K562 (cell line): ENCODE measurements at places on chromosomes 2 and 18.

DNA sequence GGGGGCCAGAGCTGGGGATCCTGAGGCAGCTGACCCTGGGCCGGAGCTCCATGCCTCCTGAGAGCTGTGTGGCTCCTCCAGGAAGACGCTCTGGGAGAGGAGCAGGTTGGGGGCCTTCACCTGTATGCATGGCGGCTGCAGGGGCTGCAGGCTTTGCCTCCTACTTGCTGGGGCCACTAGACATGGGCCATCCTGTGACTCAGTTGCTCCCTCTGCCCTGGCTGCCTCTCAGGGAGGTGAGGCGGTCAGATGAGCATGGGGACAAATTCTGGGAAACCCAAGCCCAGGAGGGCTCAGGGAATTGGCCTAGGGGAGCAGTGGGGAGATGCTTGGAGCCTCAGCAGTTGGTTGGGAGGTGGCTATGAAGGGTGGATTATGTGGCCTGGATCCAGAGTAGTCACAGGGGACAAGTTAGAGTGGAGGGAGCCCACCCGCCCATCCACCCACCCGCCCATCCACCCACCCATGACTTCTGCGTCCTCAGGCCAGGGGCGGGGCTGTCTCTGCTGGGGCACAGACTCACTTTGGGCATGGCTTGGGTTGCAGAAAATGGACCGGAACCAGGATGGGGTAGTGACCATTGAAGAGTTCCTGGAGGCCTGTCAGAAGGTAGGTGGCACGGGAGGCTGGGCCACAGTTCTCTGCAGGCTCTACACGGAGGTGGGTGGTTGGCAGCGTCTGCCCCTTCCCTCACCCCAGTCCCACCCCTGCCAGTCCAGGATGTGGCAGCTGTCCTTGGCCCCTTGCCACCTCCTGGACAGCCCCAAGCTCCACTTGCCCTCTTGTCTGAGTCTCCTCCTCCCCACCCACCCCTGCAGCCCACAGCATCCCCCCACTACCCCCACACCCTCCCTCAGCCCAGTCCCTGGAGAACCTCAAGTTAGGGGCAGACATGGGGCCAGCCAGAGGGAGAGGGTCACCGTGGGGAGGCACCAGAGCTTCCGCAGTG is 19.5 kb upstream of the FAHD2A start:
- DNase-seq, result no peak

- peak; percentile 56 for DNase-seq
Measured at GRCh38 chr2:238240757-238241711, 1.2 kb upstream of the HES6 start.

DNA sequence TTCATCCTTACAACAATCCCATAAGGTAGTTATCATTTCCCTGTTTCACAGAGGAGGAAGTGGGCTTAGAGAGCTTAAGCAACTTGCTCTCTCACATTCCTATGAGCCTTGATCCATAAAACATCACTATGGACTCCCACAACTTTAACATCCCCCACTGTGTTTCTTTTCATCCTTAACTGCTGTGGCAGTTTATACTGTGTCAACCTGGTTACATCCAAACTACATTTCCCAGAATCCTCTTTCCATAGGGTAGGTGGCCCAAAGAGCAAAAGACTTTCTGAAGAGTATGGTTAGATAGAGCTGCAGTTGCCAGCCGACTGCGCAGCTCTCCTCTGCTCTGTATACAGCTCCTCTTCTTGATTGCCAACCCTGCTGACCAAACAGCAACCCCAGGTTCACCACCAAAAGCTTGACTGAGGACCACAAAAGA is 22.5 kb downstream of the MAP3K2 start:
- DNase-seq, result no peak

GRCh38 chr18:44679056-44679913 is 1.4 kb upstream of the SETBP1 start:
- peak; percentile 79 for DNase-seq

DNA sequence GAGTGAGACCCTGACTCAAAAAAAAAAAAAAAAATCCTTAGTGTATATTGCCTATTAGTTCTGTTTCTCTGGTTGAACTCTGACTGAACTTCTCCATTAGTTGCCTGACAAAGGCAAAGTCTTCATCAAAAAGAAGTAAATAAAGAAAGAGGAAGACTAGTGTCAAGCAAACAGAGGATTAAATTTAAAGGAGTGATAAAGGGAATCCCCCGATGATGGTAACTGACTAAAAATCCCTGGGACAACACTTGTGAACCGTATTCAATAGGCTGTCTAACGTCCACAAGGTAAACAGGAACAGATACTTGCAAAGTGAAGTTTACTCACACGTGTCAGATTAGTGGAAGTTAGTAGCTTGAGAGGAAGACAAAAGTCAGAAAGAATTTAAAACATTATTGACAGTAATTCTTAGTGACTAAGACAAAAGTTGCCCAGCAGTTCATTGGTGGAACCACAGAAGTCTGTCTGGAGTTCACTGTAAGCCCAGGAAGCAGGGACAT is 26.2 kb upstream of the SPOPL start:
- no peak for DNase-seq

GRCh38 chr2:234792621-234793022 is 159.2 kb upstream of the SH3BP4 start:
- no peak for DNase-seq

DNA sequence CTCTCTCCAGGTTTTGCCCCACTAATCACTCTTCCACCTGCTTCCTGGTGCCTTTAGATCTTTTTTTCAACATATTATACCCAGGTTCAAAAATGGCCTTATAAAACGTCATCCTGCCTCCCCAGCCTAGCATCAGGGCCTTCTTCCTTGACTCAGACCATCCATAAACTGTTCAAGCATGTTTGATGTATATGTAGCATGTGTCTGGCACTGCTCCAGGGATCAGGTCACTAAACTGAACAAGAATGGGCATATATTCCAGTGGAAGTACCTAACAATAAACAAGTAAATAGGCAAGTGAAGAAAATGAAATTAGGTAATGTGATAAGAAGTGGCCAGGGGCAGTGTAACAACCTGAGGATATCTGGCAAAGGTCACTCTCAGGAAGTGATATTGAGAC is 141.2 kb downstream of the TRIB2 start:
- DNase-seq, result no peak

- DNase-seq, result no peak
Measured at GRCh38 chr2:160036736-160037135, 25.7 kb downstream of the PLA2R1 start.

DNA sequence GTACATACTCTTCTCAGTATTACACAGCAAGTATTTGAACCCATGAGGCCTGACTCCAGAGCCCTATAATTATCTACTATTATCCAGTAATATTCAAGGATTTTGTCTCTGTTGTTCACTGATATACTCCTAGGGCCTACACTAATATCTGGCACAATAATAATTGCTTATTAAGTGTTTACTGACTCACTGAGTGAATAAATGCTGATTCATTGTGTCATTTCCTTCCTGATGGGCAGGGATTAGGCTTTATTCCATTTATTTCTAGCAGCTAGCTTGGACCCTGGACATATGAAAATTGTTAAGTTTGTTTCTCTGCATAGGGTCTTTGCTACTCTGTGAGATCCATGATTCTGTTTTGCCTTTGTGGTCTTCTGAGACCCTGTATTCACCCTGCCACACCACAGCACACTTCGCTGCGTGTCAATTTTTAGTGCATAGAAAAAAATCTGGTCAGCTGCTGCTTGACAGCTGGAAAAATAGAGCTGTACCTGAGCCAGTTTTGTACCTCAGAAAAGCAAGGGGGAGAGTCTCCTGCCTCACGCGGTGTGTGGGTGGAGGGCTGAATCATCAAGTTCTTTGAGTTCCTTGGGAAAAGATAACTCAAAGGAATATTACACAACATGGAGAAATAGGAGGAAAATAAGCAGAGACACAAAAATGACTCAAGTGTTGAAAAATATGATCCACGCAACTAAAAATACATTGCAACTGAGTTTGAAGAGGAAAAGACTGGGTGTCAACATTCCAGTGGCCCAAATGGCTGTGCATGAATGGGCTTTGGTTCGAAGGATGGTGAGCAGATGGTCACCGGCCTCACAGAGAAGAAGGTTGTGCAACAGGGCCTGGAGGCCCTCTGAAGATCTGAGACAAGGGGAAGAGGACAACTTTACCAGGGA is 18.9 kb upstream of the DPP4 start:
- DNase-seq, result no peak

DNA sequence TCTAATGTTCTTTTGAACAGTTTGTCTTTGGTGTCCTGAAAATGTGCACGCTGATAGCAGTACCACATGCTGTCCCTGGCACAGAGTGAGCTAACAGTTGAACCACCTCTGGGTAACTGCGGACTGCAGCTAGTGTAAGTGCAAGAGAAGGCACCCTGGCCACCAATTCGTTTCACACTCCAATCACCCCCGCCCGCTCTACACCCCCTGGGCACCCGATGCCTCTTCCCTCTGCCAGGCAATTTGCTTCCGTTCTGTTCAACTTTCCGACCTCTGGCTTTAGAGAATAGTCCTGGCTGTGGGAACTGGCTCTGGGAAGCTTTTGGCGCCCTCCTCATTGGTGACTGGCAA is 1.4 kb downstream of the DOCK10 start:
- no peak for DNase-seq

DNA sequence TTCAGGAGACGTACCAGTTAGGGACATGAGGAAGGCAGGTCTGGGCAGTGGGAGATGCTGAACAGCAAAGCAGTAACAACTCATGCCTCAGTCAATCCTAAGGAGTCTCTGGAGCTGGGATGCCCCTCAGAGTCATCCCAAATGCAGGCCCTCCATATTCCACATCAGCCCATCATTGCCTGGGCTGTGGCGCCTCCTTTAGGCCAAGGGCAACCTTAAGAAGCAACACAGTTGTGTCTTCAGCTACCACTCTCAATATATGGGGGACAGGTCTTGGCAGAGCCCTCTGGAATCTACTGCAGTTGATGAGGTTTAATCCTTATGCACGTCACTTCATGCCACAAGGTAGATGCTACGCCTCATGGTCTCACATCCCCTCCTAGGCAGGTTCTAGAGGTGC is 682.0 kb upstream of the RAB6C start:
- no peak for DNase-seq

GRCh38 chr2:177489719-177490301 is 97.2 kb downstream of the AGPS start:
- peak; percentile 35 for DNase-seq

DNA sequence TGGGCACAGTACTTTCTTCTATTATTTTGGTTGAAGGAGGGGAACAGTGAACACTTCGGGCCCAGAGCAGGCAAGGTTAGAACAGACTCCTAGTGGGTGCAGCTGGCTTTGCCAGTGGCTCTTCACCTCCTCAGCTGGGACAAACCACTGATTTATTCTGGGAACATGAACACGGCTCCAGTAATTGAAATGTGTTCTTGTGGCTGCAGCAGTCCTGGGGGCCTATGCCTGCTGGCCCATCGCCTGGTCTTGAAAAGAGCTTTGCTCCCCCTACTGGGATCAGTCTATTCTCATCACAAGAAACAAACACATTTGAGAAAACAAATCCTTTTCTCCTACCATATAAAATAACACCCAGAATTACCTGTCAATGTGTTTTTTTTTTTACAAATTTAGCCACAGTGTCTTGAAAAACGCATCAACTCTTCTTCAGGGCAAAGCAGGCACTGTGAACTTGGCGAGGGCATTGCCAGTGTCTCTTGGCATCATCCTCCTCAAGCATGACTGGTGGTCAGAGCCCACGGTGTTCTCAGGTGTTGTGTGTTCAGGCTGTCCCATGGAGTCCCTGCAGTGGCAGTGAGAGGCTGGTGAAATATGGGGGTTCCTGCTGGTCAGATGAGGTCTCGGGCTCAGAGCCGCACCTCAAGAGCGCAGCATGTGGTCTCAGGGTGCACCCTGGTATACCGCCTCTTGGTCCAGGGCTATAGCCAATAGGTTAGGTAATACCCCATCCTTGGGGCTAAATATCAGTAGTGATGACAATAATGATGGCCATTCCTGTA is 51.3 kb downstream of the RNF144A start:
- DNase-seq, result no peak

GRCh38 chr2:208496129-208496528 is 89.5 kb downstream of the PTH2R start:
- no peak for DNase-seq

GRCh38 chr2:42193722-42194187 is 24.6 kb downstream of the EML4 start:
- no peak for DNase-seq

DNA sequence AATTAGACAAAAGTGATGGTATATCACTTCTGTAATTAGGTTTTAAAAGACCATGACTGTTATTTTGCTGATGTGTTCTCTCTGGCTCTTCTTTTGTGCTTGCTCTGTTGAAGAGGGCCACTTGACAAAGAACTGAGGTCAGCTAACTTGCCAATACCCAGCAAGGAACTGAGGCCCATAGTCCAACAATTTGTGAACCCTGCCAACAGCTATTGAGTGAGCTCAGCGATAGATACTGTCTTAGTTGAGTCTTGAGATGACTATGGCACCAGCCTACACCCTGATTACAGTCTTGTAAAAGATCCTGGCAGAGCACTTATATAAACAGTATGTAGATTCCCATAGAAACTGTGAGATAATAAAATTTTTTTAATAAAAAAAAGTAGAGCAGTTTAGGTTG is 103.0 kb downstream of the BMPR2 start:
- DNase-seq, result no peak

DNA sequence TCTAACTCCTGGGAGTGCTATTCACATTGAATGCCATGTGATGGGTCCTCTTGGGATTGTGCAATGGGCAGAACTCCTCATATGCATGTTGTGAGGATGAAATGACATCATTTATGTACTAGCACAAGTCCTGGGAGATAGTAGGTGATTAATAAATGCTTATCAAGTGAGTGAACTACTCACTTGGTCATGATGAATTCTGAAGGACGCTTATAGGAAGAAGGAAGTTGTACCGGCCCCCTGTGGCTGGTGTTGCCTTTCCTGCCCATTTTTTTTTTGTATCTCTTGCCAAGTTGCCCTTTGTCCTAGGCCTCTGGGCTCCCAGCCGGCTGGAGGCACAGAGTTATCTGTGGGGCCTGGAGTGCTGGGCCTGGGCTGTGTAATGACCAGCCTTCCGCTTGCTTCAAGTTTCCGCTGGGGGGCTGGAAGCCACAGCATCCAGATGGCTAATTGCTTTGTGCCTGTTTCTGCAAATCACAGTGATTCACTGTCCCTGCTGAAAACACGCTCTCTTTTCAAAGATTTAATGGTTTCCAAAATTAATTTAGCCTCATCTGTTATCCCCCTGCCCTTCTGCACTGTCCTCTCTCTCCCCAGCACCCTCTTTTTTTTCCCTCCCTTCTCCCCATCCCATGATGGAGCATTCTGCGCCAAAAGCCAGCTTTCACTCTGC is 33.7 kb upstream of the MRPL33 start:
- DNase-seq, result no peak

- DNase-seq, result no peak
Measured at GRCh38 chr2:208210688-208211451, 21.0 kb upstream of the C2orf80 start.
